T-helper 2 cell (primary cell): ENCODE measurements at places on chromosomes 16 and 17.

- DNase-seq, result no peak
Observed at GRCh38 chr17:1907216-1907631, 77.4 kb downstream of the RPA1 start.

DNA sequence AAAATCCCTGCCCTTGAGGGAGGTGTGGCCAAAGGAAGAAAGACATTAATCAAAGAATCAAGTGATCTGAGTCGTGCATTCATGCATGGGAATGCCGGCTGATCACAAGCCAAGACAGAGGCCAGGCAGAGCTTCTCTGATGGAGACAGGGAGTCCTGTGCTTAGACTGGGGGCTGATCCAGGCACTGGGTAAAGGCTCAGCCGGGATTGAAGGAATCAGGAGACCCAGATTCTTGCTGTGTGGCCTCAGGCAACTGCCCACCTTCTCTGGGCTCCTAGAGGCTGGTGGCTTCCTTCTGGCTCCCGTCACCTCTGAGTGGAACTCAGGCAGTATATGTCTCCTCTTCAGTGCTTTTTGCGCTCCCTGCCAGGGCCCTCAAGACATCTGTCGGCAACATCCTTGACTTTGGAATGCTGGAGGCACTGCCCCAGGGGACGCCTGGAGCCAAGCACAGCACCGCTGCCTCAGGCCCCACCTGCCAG, 17.7 kb downstream of the RAI1 start:
- DNase-seq, result no peak

DNA sequence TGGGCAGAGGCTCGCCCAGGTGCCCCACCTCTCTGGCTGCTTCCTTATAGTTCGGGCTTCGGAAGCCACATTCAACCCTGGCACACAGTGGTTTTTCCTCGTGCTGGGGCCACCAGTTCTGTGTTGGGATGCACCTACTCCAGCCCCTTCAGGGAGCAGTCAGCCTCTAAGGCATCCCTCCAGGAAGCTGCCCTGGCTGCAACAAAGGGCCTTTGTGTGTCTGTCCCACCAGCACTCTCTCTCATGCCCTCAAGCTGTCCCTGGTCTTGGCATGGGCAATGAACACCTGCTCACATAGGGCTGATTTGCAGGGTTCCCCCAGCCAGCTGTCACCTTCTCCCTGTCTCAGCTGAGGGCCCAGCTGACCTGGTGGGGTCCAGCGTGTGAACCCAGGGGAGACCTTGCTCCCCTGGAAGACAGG, 754 bp upstream of the NOXO1 start:
- no peak for DNase-seq

GRCh38 chr16:84570739-84571403, 47.0 kb downstream of the COTL1 start:
- no peak for DNase-seq

DNA sequence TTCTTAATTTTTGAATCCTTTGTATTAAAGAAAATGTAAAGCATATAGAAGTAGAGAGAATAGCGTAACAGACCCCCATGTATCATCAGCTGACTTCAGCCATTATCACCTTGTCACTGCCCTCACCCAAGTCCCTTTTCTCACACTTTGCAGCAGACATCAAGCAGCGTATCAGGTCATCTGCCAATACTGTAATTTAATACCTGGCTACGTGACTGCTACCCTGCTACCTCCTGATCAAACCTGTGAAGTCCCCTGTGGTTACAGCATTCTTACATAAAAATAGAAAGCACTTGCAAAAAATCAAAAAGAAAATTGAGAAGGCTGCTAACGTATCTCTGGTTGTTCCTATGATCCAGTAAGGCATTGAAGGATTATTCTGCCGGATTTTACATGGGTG, 96.4 kb downstream of the PLCG2 start:
- DNase-seq, result no peak
